H7 (cell line): ENCODE measurements at places on chromosomes 16 and 17.

DNA sequence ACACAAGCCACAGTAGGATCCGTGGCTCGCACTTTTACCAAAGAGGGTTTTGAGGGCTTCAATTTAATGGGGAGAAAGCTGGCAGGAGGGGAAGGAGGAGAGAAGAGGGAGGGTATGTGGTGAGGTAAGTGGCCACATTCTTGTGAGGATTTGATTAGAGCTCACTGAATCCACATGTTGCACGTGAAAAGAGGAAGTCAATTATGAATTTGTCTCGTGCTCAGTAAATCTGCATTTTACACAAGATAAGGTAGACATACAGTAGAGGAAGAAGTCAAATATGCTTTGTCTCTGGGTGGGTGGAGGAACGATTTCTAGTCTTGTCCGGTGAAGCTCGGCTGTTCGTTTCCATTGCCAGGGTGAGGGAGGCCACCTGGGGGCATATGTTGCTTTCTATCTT, 862 bp downstream of the ZNF232 start:
- no peak for DNase-seq

DNA sequence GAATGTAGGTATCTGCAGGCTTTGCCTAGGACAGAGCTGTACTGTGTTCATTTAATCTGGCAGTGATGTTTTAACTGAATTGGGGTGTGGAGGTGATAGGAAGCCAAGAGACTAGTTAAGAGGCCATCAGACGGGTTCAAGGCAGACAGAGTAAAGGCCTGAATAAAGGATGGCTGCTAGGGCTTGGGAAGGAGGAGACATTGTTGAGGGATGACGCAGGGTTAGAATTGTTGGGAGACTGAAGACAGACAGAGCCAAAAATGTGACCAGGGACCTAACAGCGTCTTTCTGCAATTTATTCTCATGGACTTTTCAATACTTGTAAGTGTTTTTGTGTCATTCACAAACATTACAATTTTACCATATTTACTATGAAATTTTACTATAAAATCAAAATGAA, 48.6 kb upstream of the MYH10 start:
- no peak for DNase-seq

DNA sequence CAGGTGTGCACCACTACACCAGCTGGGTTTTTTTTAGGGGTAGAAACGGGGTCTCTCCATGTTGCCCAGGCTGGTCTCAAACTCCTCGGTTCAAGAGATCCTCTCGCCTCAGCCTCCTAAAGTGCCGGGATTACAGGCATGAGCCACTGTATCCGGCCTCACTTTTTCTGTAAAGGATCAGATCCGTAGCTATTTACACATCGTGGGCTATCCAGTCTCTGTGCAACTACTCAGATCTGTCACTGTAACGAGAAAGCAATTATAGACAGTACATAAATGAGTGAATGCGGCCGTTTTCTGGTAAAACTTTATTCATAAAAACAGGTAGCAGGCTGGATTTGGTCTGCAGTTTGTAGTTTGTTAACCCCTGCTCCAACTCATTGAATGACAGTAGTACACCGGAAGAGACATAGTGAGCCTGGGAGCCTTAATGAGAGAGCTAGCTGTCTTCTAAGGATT, 44.5 kb downstream of the VMP1 start:
- DNase-seq = no peak

DNA sequence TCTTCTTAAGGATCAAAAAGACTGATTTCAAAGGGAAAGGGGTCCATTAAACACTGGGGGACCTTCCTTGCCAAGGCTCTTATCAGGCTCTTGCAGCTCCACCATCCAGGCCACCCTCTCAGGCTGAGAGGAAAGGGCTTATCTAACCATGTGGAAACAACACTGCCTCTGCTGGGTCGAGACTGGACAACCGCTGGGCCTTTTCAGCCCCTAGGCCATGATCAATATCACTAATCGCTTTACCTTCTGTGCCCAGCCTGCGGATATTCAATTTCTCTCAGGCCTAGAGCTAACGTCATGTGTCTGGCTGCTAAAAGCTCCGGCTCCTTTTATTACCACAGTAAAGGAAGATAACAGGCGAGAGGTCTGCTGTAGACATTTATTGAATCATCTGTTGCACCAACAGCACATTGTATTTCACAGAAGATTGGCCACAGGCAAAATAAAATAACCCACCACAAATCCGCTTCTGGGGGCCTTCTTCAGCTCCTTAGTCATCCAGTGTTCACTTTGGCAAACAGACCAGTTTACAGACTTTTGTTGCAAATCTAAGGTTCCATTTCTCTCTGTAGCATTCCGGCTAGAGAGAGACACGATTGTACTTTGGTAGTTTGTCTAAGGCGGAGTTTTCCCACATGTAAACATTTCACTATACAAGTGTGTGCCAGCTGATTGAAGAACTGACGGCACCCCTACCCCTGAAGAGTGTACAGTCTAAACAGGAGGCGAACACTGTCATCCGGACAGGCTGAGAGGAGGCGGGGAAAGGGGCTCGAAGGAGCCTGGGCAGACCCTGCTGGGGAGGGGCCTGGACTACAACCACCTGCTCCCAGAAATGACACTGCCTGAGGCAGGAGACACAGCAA, 13.9 kb downstream of the CYB561 start:
- DNase-seq = peak; percentile 14

GRCh38 chr17:51230306-51230705, 29.5 kb downstream of the MBTD1 start:
- no peak for DNase-seq

DNA sequence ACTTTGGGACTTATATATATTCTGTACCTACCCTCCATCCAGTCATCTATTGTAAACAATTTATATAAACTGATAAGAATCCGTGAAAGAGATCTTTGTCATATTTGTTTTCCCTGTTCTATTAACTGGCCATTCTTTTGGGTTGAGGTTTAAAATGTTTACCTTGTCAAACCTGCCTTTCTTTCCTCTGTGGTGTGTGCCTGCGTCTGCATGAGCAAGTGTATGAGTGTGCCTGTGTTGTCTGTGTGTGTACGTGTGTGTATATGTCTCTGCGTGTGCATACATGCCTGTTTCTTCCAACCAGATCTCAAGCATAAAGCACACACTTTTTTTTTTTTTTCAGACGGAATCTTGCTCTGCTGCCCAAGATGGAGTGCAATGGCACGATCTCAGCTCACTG, 201.5 kb downstream of the C16orf95 start:
- no peak for DNase-seq

- no peak for DNase-seq
Observed at GRCh38 chr17:13634021-13634420, 32.3 kb upstream of the HS3ST3A1 start.

GRCh38 chr16:72241930-72242329, 70.0 kb upstream of the PMFBP1 start:
- DNase-seq = peak; percentile 19

GRCh38 chr16:5415123-5415522, 317.5 kb upstream of the EEF2KMT start:
- peak; percentile 41 for DNase-seq

DNA sequence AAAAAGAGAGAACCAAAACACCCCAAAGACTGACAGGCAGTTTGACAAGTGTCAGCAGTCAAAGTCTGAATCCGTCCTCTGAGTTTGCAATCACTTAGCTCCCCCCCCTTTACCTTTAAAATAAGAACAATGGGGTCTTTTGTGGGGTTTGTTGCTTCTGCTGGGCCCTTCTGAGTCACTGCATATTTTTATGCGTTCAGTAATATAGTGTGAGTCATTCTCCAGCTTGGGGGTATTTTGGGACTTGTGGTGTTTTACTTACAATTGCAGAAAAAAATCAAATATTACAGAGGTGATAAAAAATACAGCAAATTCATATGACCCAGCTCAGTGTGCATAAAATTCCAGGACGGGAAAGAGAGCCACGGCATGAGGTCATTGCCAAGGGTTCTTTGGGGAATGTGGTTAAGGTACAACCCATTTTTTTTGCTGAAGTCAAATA, 120.1 kb downstream of the CYLD start:
- DNase-seq = no peak

DNA sequence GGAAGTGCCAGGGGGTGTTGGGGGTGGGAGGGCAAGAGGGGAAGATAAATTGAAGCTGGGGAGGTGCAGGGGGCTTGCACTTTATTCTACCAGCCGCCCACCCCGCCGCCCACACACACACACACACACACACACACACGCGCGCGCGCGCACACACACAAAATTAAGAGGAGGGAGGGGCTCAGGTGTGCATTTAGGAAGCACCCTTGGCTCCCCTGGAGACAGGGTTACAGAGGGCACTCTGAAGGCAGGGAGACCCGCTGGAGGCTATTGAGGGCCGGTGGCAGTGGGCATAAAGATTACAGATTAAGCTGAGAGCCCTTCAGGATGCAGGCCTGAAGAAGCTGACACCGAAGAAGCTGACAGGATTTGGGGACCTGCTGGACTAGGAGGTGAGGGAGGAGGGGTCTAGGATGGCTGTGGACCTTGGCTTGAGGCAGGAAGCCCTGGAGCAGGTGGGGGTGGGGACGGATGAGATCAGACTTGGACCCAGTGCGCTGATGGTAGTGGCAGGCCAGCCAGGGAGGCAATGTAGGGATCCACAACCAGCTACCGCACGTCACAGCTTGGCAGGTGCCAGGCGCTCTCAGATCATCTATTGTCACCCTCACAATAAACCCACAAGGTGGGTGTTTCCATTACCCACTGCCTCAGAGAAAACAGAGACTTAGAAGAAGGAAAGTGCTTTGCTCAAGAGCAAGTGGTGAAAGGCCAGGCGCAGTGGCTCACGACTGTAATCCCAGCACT, 772 bp upstream of the SAMD14 start:
- DNase-seq = peak; percentile 86

DNA sequence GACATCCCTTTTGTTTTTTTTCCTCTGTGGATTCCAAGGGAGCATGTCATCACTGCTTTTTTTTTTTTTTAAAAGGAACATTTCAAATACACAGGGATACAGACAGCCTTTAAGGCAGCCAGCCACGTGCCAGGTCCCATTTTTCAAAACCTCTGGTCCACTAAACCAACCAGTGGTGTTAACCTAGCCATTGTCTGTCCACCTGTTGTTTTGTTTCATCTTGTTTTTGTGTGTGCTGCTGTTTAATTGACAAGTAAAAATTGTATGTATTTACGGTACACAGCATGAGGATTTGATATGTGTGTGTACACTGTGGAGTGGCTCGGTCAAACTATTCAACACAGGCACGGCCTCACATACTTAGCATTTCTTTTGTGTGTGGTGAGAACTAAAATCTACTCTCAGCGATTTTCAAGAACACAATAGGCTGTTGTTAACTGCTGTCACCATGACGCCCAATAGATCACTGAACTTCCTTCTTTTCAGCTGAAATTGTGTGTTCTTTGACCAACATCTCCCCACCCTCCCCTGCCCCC, 19.2 kb downstream of the TMEM114 start:
- peak; percentile 22 for DNase-seq
